ENCODE measurements at places on chromosomes 5 and 9.
A peak's percentile ranks its signal among the peaks of the same experiment; 100 is the strongest.

DNA sequence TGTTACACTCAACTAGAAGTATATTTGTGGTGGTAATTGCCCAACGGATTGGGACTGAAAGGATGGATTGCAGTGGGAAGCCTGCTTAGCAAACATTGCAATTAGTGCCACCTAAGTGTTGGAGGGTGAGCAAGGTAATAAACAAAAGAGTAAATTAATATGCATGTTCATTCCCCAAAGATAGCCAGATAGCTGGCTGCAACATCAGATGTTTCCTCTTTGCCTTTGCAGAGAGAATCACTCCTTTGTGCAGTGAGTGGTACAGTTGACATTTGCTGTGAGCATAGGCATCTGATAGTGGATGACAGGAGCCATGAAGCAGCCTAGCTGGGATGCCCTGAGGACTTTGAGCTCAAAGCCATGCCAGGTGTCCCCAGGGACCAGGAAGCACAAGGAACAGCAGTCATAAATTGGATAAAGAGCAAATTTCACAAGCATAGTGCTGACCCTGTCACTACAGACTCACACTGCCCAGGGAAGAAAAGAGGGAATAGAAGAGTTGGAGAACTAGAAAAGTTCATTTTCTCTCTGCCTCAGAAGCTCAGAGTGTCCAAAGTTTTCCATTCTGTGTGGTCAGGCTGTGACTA is 336.1 kb upstream of the SLC30A5 start:
- no peak for DNase-seq

GRCh38 chr5:172622091-172623046 is 18.7 kb upstream of the NEURL1B start:
- DNase-seq = no peak

- DNase-seq = peak; percentile 55
Observed at GRCh38 chr9:86434039-86434726, 80.0 kb upstream of the TUT7 start.

DNA sequence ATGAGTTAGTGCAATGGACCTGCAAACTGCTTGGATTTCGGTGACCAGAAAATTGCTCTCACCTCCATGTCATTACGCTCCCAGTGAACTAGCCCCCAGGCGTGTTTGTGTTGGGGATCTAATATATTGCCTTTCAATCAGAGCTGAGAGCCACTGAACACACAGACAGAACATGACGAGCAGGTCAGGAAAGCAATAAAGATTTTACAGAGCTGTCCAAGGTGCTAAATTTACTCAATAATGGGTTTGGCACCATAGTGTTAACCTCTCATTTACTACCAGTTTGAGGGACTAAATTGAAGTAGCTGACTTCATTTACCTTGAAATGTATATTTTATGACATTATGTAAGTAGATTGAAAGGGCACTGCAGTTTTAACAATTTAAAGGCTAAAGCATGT is 383.0 kb downstream of the EBF1 start:
- no peak for DNase-seq

- DNase-seq = no peak
Observed at GRCh38 chr5:84301535-84301934, 83.1 kb downstream of the EDIL3 start.

DNA sequence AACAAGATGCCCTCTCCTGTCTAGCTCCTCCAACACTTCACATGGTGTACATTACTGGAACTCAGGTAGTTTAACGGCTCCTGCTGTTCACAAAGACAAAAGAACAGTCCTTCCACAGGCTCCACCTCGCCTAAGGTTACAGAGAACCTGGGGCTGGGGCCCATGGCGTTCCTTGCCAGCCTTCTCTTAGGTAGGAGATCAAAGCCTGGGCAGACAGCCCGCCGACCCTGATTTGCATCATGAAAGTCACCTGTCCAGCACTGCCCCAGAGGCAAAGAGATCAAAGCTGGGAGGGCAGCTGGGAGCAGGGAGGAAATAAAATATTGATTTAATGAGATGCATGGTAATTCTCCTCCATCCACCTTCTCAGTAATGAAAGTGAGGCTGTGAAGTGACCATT is 115.0 kb upstream of the SLIT3 start:
- no peak for DNase-seq

DNA sequence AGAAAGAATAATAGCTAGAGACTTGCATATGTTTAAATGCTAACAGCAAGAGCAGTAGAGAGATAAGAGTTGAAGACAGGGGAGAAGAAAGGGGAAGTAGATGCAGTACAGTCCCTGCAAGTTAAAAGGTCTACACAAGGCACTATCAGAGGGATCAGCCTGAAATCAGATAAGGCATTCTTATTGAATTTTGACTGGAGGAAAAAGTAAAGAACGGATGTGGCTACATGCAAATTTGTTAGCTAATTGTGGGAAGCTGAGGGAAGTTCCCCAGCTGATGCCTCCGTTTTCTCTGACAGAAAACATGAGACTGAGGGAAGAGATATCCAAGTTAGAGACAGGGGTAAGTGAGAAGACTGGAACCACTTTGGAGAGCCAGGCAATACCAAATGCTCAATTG is 12.9 kb upstream of the RHOBTB3 start:
- DNase-seq = no peak

GRCh38 chr9:14352503-14352902 is 38.6 kb upstream of the NFIB start:
- no peak for DNase-seq

GRCh38 chr5:134184155-134185135 is 7.7 kb upstream of the SKP1 start:
- peak; percentile 76 for DNase-seq

DNA sequence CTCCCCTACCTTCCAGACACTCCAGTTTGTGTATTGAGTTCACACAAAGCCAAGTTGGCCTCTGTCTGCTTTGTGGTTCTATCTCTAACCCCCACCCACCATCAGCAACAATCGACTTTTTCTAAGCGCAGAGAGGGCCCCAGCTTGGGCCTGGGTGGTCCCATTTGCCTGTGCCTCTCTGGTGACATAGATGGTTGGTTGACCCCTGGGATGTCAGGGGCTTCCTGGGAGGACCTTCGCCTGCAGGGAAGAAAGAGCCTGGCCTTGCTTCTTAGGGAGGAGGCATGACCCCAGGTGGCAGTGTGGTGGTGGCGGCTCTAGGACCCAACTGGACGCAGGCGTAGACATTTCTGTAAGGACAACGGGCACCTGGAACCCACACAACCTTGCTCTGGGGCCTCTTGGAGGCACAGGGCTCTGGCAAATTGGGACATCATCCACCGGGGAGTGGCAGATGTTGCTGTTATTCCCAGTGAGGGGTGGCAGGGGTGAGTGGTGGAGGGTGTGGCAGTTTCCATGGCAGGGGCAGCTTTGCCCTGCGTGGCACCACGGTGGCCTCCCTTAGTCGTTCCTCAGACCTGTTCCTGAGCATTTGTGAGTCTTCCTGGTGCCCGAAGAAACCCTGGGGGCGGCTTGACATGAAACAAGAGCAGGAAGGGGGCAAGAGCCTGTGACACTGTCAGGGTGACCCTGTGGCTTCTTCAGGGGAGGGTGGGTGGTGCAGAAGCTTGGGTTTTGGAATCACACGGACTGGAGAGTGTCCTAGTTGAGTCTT is 171.0 kb upstream of the IER5L start:
- DNase-seq = no peak

- no peak for DNase-seq
Observed at GRCh38 chr5:91219091-91219802, 163.9 kb downstream of the ARRDC3 start.

DNA sequence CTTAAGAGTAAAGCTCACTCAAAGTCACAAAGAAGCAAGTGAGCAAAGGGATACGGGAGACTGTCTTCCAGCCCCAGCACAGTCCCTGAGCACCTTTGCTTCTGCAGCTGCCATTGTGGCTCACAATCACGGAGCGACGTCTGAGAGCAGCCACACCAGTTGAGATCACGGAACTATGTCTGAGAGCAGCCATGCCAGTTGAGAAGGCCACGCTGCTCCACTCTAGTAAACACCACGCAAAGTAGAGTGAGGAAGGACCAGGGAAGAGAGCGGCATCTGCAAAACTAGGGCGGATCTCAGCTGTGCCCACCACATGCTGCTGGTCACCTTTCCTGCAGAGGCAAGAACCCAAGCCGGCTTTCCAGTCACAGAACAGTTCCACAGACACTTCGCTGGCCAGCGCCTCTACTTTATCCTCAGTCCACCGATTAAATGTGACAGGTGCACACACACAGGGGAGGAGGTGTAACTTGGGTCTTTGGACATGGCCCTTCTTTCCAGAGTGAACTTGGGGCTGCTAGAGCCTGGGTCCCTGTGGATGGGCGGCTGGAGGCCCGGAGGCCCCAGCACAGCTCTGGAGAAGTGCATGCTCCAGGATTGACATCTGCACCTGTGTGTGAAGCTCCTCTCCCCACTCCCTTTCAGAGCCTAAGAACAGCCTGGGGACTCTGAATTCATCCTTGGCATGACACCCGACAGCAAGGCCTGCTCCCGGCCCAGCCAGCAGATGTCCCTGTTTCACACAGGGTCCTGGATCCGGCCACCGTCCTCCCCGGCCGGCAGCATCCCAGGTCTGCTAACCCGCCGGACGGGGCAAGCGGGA is 324.9 kb upstream of the IRX4 start:
- DNase-seq = peak; percentile 7

- no peak for DNase-seq
Observed at GRCh38 chr5:147963948-147964693, 57.8 kb upstream of the C5orf46 start.

- DNase-seq = no peak
Observed at GRCh38 chr5:150587856-150588595, 52.4 kb upstream of the SYNPO start.

- DNase-seq = no peak
Observed at GRCh38 chr9:100575765-100576386, 2.0 kb upstream of the CAVIN4 start.

- DNase-seq = no peak
Observed at GRCh38 chr5:134989266-134989830, 21.6 kb downstream of the CATSPER3 start.

DNA sequence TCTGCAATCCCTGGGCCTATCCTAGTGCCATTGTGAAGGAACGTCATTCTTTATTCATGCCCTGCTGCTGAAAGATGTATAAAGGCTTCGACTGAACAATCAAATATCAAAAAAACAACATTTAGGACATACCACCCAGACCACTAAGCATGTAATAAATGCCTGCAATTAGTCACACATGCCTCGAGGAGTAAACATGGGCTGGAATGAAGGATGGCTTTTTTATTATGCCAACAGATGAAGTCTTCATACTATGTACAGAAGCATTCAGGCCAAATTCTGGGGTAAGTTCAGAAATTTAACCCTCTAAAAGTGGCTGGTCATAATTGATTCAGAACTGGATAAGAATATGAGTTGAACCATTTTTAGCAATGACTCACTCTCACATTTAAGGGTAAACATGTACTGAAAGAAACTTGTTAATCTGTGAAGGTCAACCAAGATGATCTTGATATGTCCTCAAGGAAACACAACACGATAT is 38.1 kb downstream of the FAM240B start:
- no peak for DNase-seq

DNA sequence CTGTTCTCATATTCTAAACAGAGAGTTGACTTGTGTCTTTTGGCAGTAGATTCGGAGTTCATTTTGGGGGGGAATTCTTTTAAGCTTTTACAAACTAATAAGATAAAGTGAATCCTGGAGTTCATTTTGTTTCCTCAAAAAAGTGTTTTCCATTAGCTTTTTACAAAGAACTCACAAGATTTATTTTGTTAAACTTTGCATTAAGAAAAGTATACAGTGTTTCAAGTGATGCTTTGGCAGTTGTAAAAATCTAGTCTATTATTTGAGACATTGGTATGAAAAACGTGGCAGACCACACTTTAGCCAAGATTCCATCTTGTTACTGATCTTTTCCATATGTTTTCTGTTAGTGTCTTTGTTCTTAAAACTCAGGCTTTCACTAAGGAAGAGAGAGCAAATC is 1.2 kb upstream of the OMD start:
- DNase-seq = no peak

GRCh38 chr5:65102371-65102975 is 333.7 kb downstream of the CWC27 start:
- DNase-seq = no peak

GRCh38 chr5:56412601-56413379 is 179.7 kb upstream of the ANKRD55 start:
- DNase-seq = no peak

GRCh38 chr5:134547999-134548658 is 22.7 kb downstream of the JADE2 start:
- no peak for DNase-seq

DNA sequence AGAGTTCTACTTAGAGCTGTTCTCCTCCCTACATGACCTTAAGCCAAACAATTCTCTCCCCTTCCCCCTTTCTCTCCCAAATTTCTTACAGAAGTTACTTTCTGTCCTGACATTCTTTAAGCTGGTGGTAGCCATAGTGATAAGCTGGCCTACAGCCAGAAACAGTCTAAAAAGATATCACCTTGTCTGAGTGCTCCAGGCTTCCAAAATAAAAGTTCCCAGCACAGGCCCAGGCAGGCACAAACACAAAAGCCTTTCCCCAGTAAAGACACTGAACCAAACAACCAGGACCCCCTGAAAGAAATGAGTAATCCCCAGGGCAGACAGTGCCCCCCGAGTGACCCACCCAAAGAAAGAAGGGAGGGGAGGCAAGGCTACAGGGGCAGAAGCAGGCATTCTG is 19.2 kb downstream of the SIL1 start:
- no peak for DNase-seq

GRCh38 chr5:59537961-59538749 is 355.4 kb downstream of the PDE4D start:
- DNase-seq = no peak

DNA sequence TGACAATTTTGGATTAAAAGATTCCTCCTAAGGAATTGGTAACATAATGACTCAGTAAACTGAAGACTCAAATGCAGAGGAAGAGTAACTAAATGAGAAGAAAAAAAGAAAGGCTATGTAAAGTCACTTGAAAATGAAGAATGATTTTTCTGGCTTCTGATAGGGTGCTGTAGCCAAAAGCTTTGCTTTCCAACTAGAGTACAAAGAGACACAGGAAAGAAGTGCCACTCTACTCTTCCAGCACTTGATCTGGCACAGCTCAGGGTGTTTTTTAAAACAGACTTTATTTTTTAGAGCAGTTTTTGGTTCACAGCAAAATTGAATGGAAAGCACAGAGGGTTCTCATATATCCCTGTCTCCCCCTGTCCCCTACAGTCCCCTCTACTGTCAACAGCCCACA is 122.5 kb downstream of the LMNB1 start:
- DNase-seq = no peak

- no peak for DNase-seq
Observed at GRCh38 chr5:133432956-133433532, 179.3 kb downstream of the FSTL4 start.

DNA sequence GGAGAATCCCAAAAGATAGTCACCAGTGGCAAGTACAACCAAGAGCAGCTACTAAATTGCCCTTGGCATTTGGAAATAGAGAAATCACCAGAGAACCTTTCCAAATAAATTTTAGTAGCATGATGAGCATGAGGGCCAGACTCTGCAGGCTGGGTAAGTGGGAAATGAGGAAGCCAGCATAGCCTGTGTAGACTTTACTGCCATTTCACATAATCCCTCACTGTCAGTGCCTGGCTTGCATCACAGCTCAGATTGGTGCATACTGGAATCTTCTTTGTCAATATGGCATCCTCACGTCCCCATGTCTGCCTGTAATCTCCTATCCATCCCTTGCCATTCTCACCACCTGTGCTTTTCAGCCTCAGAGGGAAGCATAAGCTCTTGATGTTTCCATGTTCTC is 14.5 kb downstream of the GRAMD2B start:
- no peak for DNase-seq

- DNase-seq = peak; percentile 24
Observed at GRCh38 chr5:79236362-79236969, 535 bp downstream of the JMY start.

- DNase-seq = no peak
Observed at GRCh38 chr5:139342423-139342723, 719 bp downstream of the PAIP2 start.
